ENCODE measurements at places on chromosomes 12 and 14.

DNA sequence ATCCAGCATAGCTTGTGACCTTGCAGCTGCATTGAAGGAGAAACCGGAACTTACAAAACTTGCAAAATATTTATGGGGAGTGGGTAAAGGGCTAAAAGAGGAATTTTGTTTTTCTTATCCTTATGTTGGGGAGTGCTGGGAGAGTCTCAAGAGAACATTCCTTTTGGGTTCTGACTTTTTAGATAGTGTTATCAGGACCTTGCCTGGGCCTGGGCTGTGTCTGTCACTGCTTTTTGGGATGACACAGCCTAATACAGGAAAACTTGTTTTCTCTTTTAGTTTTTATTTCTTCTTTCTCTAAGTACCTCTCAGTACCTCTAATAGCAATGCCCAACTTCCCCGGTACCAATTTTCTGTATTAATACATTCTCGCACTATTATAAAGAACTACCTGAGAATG is 850.6 kb downstream of the RPS29 start:
- DNase-seq: no peak

- DNase-seq: no peak
Measured at GRCh38 chr12:39835517-39836489, 216.2 kb upstream of the ABCD2 start.

- no peak for DNase-seq
Measured at GRCh38 chr14:54537651-54538050, 27.9 kb downstream of the CGRRF1 start.

DNA sequence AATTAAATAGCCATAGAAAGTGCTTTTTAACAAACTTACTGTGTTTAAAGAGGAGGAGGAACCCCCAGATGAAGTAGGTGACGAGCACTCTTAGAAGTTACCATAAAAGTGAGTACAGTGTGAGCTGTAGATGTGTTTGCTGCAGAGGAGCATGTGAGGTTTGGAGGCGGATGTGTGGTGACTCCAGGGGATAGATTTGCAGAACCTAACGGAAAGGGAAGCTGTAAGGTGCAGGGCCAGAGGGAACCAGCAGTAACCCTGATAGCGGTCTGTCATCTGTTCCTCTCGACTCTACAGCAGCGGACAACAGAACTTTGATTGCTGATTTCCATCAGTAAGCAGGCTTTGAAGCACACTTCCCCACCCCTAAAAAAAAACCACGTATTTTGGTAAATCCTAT is 5.2 kb downstream of the CALM1 start:
- no peak for DNase-seq

DNA sequence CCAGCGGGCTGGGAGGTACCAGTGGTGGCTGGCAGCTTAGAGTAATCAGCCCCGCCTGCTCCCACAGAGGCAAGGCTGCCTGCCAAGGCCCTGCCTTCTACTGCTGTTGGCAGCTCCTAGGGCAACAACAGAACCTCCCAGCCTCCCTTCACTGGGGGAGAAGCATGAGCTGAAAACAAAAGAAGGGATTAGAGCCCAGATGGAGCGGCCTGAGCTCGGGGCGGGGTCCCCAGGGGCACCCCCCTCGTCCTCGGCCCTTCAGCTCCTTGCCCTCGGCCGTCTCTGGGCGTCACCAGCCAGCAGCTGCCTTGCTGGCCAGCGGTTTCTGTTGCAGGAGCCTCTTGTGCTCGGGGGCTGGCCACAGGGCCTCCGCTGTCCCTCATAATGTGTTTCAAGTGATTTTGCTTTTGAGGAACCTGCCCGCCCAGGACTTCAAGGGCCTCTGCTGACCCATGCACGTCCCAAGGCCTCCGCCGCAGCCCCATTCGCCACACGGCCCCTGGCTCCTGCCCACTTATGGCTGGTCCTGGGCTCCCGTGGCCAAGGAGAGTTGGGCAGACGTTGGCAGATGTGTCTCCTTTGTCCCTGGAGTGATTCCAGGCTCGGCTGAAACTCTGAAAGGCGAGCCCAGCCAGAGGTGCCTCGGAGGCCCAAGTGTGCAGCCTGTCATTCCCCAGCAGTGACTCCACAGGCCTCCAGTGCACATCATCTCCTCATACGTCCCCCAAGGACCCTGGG is 49.7 kb downstream of the PSMA6 start:
- no peak for DNase-seq

- DNase-seq: no peak
Measured at GRCh38 chr14:95346266-95346665, 26.6 kb upstream of the CLMN start.

- peak; percentile 18 for DNase-seq
Measured at GRCh38 chr14:34693228-34693939, 21.0 kb downstream of the CFL2 start.

GRCh38 chr14:50410071-50410470 is 13.4 kb upstream of the CDKL1 start:
- DNase-seq: no peak

DNA sequence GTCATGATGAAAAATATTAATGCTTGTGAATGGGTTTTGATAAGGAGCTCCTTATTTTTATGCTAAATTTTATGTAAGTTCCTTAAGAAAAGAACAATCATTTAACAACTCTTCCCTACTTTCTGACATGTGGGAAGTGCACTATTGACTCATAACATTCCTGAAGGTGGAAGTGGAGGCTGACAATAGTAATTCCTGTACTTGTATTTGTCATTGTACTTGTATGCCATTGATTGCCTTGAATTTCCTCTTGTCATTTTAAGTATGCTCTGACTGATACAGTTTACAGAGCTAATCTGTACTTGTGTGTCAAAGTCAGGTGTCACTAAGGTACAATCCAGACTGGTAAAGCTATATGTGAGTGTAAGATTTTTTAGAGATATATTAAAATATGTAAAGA is 440.0 kb downstream of the SLC16A7 start:
- DNase-seq: no peak

GRCh38 chr14:67240168-67240932 is 885 bp upstream of the PALS1 start:
- peak; percentile 39 for DNase-seq

DNA sequence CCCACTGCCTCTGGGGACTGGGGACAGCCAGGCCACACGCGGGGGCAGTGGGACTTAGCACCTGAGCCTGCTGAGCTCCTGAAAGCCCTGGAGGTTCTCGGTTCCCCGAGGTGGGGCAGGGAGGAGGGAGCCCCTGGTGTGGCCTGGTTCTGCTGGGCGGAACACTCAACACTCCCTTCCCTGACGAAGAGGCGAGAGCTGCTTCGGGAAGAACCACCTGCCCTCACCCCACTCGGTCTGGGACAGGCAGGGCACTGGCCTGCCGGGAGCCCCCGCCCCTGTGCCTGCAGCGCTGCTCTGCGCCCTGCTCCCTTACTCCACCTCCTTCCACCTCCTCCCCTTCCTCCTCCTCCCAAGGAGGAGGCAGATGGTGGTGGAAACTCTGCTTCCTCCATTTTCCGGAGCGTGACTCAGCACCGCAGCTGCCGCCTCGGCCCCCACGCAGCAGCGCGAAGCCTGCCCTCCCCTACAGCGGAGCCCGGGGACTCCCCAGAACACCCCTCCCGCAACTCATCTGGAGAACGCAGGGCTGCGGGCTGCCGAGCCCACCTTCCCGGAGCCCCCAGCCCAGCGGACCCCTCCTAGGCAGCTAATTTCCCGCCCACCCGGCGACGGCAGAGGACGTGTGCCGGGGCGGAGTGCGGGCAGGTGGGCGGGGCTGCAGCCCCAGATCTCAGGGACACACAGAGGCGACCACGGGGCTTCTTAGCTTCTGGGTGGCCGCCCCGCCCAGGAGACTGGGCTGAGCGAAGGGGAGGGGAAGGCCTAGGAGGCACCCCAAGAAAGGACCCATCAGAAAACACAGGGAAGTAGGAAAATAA is 11.7 kb upstream of the INF2 start:
- peak; percentile 84 for DNase-seq

DNA sequence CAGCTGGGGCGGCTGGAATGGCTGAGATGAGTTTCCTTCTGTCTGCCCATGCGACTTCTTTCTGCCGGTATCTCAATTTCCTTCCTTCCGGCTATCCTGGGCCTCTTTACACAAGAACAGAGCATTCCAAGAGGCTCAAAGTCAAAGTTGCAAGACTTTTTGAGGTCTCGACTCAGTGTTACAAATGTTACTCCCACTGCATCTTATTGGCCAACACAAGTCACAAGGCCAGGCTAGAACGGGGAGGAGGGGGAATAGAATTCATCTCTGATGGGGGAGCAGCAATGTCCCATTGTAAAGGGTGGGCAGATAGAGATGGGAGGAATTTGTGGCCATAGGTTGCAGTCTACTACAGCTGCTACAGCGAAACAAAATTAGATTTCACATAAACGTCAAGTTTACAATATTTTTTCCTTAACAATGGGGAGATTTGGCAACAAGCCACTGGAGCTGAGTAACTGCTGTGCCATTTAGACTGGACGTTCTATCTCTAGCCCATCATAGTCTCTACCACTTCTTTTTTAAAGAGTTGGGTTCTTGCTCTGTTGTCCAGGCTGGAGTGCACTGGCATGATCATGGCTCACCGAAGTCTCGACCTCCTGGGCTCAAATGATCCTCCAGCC is 9.5 kb upstream of the NYNRIN start:
- no peak for DNase-seq

DNA sequence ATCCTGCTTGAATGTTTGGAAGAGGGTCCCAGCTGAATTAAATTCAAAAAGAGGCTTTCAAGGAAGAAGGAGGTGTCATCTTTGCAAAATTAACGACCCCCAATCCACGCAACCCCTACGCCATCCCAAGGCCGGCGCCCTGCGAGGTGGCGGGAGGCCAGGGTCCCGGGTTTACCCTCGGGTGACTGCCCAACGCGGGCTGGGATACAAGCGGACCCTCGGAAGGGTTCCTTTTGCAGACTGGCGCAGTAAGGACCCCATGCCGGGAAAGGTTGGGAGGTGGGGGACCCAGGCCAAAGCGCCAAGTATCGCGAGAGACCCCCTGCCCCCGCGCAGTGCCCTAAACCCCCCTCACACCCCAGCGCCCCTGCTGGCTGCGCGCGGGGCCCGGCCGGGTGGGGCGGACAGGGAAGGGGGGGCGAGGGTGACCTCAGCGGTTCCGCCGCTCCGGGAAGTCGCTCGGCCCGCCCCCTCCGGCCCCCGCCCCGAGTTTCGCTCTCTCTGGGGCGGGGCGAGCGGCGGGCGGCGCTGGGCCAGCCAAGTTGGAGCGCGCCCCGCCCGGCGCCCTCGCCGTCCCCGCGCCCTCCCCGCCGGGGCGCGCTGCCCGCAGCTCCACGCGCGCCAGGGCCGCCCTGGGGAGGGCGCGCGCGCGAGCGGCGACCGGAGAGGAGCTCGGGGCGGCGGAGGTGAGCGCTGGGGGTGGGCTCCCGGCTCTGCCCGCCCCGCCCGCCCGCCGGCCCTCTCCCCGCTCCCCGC is 708 bp upstream of the ZBTB42 start:
- DNase-seq: peak; percentile 79

DNA sequence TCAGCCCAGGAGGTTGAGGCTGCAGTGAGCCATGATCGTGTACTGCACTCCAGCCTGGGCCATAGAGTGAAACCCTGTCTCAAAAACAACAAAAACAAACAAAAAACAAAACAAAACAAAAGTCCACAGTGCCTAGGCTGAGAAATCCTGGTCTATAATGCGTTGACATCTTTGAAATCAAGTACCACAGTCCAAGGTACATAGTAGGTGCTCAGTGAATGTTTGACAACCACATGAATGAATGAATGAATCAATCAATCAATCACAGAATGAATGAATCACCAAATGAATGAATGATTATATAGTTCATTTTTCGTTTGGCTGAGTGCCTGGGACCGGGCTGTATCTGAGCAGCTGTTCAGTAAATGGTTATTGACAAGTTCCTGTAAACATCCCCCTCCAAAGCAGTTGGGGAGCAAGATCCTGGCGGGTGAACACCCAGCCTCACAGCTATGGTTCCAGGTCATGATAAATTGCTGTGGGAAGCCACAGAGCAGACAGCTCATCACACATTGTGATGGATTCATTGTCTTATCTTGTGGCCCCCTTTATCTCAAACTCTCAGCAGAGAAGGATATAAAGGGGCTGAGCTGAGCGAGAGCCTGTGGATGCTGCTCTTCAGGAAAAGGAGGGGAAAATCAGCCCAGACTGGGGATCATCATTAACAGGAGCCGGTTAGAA is 30.4 kb upstream of the IFT81 start:
- no peak for DNase-seq

DNA sequence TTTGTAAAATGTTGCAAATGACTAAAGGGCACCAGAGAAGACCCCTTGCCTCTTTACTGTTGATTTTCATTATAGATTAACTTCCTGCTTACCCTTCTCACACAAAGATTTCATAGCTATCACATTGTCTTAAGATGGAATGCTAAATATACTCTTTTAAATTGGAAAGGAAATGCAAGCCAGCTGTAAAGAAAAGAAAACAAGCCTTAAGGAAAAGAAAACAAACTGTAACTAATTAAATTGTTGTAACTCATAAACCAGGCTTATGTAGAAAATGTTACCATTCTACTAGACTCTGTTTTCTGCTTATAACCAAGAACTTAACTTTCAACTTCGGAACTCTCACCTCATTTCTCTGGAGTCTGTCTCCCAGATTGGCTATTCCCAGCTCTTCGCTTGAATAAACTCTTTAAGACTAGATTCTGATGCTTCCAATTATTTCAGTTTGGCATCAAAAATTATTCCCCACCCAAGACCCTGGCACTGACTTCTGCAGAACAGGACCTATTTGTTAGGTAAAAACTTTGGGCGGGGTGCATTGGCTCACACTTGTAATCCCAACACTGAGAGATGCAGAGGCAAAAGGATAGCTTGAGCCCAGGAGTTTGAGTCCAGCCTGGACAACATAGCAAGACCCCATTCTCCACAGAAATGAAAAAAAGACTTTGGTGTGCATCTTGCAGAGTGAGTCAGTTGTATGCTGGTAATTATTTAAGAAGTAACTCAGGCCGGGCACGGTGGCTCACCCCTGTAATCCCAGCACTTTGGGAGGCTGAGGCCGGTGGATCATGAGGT is 36.6 kb upstream of the CIT start:
- DNase-seq: no peak

- no peak for DNase-seq
Measured at GRCh38 chr12:100715976-100716944, 78.3 kb upstream of the ANO4 start.

DNA sequence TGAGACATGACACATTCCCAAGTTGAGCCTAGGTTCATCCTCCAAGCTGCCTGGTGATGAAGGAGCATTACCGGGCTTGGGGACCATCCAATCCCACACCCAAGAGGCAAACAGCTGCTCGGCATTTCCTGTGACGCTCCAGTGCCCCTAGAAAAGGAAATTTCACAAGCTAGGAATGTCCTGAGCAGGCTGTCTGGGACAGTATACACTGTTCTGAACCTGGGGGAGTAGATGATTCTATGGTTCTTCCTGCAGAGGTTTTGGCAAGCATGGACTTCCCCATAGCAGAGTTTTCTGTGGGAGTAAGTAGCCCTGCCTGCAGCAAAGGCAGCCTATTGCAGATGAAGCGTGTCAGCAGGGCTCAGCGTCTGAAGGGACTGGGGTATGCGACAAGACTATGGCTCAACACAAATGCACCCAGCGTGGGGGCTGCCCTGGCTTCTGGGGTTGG is 47.4 kb upstream of the SRSF5 start:
- no peak for DNase-seq

- no peak for DNase-seq
Measured at GRCh38 chr12:82505150-82505549, 146.8 kb downstream of the METTL25 start.

DNA sequence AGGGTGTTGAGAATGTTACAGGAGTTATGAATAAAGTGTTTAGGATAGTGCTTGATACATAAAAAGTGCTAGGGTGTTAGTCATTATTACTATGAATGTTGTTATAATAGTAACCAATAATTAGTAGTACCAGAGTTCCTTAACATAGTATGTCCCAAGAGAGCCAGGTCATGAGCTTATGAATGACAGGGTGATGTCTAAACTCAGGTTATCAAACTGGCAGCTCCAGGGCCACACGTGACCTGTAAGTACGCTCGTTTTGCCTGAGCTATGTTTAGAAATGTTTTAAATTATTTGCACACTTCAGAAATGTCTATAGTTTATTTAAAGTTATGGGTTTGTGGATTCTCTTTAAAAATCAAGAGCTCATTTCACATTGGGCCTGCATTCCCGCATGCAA is 14.1 kb upstream of the GRIP1 start:
- no peak for DNase-seq
